ENCODE measurements at places on chromosomes 16 and 17.

DNA sequence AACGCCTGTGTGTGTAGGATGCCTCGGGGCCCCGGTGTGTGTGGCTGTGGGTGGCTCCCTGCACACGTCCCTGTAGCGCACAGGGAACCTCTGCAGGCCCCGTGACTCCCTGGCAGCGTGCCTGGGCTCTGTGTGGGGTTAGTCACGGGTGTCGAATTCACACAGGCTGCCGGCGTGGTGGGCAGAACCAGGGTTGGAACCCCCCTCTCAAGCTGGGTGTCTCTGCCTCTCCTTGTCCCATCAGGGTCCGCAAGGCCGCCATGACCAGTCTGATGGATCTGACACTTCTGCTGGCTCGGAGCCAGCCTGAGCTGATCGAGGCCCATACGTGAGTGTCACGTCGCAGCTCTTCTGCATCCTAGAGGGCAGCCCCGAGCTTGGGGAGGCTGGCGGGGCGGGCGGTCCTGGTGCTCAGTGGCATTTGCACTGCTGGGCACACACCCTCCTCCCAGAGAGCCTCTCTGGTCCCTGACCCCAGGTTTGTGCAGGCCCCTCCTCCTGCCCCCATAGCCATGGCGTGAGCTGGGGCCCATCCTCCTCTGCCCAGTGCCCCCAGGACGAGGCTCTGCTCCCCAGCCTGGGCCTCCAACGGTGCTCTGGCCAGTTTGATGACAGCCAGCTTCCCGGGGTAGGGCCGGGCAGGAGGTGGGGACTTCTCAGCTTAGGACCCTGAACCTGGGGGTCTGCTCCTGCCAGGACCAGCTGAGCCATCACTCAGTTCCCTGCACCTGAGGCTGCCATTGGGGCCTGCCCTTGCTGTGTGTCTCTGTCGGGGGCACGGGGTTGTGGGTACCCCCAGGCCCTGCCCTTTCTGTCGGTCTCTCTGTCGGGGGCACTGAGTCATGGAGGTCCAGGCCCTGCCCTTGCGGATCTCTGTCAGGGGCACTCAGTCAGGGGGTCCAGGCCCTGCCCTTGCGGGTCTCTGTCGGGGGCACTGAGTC, 88.1 kb upstream of the ZNF750 start:
- no peak for DNase-seq

DNA sequence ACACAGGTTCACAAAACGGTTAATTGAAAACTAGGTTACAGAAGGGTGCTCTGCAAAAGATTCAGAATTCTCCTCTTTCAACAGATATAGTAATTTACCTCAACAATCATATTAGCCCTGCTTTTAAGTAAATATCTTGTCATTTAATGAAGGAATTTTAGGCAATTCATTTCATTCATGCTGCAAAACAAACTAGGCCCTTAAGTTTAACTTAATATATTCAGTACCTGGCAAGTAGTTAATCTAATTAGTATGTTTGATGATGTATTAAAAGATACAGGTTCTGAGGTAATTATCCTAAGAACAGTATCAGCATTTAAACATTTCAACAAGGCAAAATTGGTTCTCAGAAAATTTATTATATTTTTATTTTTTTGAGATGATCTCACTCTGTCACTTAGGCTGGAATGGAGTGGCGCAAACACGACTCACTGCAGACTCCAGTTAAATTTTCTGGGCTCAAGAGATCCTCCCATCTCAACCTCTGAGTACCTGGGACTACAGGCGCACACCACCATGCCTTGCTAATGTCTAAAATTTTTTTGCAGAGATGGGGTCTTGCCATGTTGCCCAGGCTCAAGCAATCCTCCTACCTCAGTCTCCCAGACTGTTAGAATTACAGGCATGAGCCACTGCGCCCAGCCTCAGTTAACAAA, 44.9 kb downstream of the SMURF2 start:
- no peak for DNase-seq

- DNase-seq, result no peak
Measured at GRCh38 chr17:77749989-77750388, 208.5 kb upstream of the TNRC6C start.

GRCh38 chr17:55588446-55589242, 77.4 kb upstream of the SMIM36 start:
- DNase-seq, result no peak

GRCh38 chr16:55499951-55500529, 8.8 kb upstream of the LPCAT2 start:
- no peak for DNase-seq

DNA sequence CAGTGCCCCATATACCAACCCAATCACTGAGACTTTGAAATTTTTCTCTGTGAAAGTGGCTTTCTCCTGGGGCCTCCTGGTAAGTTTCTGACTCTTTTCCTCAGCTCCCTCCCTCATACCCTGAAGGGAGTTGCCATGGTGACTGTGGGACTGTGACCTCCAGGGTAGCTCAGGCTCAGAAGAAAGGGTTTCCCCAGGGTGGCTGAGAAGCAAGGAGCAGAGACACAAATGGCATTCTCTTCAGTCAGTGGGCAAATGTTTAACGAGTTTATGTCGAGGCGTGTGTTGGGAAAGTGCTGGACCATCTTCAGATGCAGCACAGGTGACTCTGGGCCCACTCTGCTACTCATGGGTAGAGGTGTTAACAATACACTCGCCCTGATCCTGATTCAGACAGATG, 46.8 kb downstream of the MRPS23 start:
- no peak for DNase-seq

DNA sequence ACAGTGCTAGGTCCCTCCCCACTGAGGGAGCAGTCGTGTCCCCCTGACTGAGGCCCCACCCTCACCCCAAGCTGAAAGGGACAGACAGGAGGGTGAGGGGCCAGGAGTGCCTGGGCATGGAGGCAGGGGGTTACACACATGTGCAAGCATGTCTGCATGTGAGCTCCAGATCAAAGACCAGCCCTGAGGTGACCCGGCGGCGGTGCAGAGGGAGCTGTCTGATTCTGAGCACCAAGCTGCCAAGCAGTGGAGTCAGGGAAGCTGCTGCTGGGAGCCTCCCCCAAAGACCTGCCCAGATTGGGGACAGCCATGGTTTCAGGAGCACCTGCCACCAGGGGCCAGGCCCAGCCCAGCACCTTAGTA, 5.5 kb downstream of the DLX3 start:
- peak; percentile 1 for DNase-seq

- no peak for DNase-seq
Measured at GRCh38 chr17:47726796-47727703, 6.0 kb upstream of the TBX21 start.

- DNase-seq, result no peak
Measured at GRCh38 chr16:31221357-31222160, 4.6 kb upstream of the PYDC1 start.

DNA sequence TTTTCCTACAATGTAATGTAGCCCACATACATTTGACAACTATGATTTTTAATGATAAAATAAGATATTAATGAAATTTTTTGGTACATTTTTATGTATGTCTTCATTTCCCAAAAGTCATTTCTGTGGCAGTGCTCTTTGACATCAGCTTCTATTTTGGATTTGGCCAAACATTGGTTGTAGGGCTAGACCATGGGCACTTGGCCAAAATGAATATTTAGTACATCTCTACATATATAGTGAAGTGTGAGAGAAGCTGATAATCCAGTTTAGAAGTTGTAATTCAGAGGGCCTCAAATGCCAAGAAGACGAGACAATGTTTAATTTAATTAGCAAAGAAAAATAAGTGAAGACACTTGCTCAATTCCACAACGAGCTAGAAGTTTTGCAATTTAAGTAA, 724.9 kb upstream of the SOX9 start:
- no peak for DNase-seq

- no peak for DNase-seq
Measured at GRCh38 chr17:41844971-41845370, 7.3 kb downstream of the KLHL10 start.

DNA sequence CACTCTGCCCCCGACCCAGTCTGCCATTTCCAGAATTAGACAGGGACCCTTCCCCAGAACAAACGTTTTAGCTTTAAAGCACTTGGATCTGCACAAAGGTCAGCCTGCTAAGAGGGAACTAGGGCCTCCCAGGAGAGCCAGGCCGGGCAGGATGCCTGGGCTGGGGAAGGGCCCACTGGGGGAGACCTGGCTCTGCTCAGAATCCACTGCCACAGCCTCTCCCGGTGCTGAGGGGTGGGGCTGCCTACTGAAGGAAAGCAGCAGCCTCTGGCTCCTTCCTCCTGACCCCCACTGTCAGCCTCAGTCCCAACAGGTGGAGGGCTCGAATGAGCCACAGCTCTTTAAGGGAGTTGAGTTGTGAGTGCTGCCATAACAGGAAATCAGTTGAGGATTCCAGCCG, 1.7 kb downstream of the YBX2 start:
- DNase-seq, result no peak

DNA sequence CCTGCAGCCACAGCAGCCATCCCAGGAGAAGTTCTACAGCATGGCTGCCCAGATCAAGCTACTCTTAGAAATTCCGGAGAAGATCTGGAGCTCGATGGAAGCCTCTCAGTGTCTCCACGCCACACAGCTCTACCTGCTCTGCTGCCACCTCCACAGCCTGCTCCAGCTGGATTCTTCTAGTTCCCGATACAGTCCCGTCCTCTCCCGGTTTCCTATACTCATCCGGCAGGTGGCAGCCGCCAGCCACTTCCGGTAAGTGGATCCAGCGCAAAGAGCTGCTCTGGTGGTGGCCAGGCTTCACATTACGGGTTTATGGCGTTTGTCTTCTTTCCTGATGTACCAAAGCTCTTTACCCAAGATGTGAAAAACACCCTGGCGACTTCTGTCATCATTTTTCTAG, 3.6 kb downstream of the COG1 start:
- no peak for DNase-seq

GRCh38 chr17:35947156-35947585, 3.7 kb upstream of the LYZL6 start:
- no peak for DNase-seq

GRCh38 chr17:27473748-27474609, 17.7 kb downstream of the KSR1 start:
- no peak for DNase-seq

- no peak for DNase-seq
Measured at GRCh38 chr17:82327289-82327688, 6.3 kb downstream of the SECTM1 start.
